ENCODE measurements at places on chromosomes 4 and X. TPM values are rescaled to one million over a fixed set of nuclear protein-coding genes. Genes with fewer than 3 reads are reported as not detected.

The TLL1 gene
- 2.1 TPM for total RNA-seq

The CD40LG gene
- not detected for total RNA-seq

GRCh38 chr4:90080116-90080515 lies 47.1 kb upstream of the CCSER1 start:
- no peak for DNase-seq

DNA sequence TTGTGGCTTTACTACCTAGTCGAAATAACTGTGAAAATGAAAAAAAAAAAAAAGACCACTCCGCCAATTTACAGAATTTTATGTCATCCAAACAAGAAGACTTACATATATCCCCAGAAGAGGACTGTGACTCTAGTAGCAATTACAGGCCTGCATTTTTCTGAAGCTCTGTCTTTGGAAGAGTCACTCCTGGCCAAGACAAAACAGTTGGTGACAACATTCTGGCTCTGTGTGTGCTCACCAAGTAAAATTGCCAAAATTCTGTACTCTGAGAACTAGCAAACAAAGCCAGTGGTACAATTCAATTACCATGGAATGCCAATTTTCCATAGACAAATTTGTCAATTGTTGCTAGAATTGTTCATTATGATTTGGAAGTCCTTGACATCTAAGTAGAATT lies 311.1 kb downstream of the PDGFC start:
- DNase-seq = no peak

GRCh38 chr4:69534697-69535096 lies 39.0 kb upstream of the UGT2B4 start:
- DNase-seq = no peak

DNA sequence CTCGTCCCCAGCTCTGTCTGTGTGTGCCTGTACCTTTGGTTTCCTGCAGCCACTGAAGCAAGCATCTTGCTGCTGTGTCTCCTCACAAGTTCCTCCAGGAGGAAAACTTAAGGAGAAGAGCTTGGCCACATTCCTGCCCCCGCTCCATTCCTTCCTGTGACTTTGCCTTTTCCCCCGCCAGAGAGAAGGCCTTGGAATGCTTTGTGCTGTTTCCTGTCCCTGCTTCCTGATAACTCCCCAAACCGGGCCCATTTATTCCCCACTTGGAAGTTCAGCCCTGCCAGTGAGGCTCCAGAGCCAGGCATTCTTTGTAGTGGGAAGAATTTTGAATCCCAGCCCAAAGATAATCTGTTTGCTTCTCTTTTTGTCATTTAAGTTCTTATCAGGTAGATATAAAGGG lies 33.1 kb downstream of the SMIM10L2A start:
- DNase-seq = no peak

DNA sequence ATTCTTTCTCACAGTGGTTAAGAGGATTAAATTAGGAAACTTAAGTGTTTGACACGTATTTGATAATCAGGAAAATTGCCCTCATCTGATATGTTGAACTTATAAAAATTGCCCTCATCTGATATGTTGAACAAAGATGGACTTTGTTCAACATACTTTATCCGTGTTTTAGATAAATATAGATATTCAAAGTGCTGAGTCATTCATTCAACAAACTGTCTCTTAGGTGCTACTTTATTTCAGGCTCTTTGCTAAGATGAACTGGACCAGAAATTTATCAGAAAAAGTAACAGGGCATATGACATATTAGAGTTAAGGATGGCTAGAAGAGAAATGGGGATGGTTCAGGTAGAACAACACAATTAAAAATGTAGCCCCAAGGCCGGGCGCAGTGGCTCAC lies 81.7 kb downstream of the IL1RAPL1 start:
- no peak for DNase-seq

DNA sequence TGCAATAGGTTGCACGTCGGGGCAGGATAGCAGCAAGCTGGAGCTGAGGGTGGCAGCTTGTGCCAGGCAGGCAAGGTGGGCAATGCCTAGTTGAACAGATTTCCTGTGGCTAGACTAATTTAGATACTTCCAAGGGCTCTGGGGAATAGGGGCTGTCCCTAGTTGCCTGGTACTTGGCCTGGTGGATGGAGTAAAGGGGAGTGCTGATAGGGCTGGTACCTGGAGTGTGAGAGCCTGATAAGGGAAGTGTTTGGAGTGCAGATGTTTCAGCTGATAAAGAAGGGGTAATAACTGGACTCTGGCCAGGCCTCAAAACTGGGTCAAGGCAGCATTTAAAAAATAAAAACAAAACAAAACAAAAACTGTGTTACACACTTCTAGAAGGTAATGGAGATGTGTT lies 665.5 kb downstream of the CCSER1 start:
- no peak for DNase-seq

DNA sequence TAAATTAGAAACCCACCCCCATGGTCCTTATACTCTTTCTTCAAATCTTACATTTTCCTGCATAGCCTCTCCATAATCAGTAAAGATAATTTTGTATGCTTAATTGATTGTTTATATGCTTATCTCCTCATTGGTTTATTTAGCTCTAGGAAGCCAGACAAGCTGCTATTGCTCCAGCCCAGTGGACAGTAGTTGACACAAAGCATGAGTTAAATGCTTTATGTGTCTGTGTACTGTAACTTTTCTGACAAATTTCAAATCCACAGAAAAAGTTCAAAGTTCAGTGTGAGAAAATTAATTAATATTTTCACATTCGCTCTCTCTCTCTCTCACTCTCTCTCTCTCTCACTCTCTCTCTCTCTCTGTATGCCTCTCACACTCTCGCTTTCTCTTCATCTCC lies 181.7 kb downstream of the GABRB1 start:
- DNase-seq = no peak

DNA sequence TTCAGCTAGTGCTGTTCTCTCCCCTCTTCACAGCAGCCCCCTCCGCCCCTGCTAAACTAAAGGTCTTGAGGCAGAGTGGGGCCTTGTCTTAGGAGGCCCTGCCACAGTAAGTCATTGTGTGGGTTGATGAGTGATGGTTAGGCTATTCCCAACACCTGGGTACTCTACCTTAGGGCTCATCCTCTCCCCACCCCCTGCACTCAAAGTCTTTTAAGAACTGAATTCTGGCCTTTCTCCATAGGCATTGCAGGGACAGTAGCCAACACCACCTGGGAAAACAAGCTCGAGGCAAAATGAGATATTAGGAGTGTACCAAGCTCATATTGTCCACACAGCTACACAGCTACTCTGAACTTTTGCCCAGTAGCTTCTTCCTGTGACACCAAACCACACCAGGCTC lies 42.5 kb downstream of the RAB40AL start:
- DNase-seq = no peak

DNA sequence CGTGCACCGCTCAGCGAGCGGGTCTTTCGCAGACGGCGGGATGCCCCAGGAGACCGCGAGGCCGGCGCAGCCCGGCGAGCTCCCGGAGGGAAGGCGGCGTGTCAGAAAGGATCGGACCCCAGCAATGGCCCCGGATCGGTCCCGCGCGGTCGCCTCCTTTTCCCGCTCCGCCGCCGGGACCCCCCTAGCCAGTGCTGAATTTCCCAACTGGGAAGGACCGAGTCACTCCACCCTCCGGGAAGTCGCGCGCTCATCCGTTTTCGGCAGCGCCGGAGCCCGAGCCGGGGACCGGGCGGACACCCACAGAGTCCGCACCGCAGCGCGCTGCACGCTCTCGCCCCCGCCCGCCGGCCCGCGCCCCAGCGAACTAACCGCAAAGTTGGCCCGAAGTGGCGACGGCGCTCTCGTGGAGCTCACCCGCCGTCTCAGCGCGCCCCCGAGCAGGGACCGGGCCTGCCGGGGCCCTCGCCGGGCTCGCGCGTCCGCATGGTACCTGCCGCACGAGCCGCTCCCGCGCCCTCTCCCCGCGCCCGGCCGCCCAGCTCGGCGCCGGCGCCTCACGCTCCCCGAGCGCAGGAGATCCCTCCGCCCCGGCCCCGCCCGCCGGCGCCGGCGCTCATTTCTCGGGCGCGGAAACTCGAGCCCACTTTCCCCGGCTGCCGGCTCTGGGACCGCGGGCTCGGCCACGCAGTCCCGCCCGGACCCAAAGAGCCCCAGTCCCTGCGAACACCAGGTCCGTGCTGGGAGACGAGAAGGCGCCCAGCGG lies at the start of gene FAT1:
FAT1 (minus strand) TSS at position 565 of the 766 bp plus-strand sequence. CDS start 14,029 bp downstream, outside the sequence.
- no peak for DNase-seq

DNA sequence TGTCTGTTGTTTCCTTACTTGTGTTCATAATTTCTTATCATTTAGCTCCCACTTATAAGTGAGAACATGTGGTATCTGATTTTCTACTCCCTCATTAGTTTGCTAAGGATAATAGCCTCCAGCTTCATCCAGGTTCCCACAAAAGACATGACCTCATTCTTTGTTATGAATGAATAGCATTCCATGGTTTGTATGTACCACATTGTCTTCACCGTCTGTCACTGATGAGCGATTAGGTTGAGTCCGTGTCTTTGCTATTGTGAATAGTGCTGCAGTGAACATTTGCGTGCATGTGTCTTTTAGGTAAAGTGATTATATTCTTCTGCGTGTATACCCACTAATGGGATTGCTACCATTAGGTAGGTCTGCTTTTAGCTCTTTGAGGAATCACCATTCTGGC lies 624.3 kb upstream of the EPHA5 start:
- DNase-seq = no peak

DNA sequence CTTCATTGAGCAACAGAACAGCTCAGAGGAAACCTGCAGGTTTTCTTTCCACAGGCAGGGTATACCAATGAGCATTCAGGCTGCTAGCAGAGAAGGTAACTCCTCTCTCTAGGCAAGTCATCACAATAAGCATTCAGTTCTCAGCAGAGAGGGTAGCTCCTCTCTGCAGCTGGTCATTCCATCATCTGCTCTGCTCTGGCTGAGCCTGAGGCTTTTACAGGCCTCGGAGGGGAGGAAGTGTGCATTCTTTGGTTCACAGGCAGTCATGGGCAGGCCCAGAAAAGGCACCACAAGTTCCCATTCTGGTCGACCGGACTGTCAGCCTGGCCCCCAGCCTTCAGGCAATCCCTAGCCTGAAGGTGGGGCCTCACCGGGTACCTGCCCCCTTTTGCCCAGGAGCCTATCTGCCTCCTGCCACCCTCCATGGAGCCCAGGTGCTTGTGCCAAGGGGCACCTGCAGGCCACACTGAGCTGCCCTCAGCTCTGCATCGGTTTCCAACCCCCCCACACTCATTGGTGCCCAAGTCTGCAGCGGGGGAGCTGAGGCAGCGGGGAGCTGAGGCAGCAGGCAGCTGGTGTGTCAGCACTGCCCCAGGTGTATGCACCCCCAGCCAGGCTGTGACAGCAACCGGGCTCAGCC lies 83.1 kb downstream of the PRDM5 start:
- no peak for DNase-seq

DNA sequence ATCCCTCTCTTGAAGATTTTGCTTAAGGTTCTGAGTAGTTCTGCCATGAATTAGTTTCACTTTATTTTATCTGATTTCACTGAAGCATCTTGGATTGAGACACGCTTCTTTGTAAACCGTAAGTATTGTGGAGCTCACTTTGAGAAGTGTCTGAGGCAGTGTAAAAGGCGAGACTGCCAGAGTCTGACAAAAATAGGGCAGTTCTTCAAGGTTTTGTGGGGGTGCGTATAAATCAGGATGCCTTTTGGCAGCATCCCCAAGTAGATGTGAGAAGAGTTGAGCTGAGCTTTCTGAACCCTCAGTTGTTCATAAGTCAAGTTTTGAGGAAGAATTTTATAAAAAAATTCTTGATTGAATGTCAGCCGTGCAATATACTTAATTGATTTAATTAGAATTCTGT lies 76.3 kb downstream of the RBPJ start:
- no peak for DNase-seq

GRCh38 chr4:183729069-183729406 lies 69.9 kb downstream of the TRAPPC11 start:
- no peak for DNase-seq

- DNase-seq = no peak
Measured at GRCh38 chrX:21047034-21047455, 327.2 kb upstream of the CNKSR2 start.

DNA sequence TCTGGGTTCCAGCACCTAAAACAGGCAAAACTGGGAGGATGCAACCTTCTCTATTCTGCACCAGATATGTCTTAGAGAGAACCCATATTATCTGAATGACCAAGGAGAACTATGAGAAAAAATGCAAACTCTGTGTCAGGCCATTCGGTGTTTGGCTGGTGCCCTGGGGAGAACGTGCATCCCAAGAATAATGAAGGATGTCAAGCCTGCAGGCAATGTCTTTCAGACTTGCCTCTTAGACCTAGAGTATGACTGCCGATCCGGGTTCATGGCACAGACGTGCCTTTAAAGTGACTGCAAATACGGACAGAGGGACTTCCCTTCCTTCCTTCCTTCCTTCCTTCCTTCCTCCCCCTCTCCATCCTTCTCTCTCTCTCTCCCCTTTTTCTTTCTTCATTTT lies 6.9 kb downstream of the XAGE1B start:
- DNase-seq = no peak

GRCh38 chr4:30511751-30512150 lies 208.4 kb upstream of the PCDH7 start:
- DNase-seq = no peak

- no peak for DNase-seq
Measured at GRCh38 chr4:101198682-101199339, 148.5 kb downstream of the PPP3CA start.

The BEND2 gene
- not detected for total RNA-seq

GRCh38 chr4:20391198-20391597 lies 139.5 kb downstream of the SLIT2 start:
- no peak for DNase-seq

DNA sequence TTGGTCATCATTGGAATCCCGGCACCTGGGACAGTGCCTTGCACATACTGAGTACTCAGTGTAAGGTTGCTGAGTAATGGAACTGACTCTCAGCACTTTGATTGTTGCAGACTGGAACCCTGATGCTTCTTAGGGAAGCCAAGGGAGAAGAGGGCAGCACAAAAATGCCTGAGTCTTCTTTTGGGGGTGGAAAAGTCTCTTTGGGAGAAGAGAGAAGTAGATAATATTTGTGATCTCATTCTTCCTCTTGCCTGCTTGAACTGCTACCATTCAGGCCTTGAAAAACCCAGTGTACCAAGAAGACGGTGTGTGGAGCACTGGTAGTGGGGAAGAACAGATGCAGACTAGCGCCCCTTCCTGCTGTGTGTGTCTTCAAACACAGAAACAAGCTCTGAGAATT lies 12.3 kb downstream of the SFRP2 start:
- no peak for DNase-seq

- no peak for DNase-seq
Measured at GRCh38 chr4:81466841-81467671, 4.7 kb downstream of the RASGEF1B start.

DNA sequence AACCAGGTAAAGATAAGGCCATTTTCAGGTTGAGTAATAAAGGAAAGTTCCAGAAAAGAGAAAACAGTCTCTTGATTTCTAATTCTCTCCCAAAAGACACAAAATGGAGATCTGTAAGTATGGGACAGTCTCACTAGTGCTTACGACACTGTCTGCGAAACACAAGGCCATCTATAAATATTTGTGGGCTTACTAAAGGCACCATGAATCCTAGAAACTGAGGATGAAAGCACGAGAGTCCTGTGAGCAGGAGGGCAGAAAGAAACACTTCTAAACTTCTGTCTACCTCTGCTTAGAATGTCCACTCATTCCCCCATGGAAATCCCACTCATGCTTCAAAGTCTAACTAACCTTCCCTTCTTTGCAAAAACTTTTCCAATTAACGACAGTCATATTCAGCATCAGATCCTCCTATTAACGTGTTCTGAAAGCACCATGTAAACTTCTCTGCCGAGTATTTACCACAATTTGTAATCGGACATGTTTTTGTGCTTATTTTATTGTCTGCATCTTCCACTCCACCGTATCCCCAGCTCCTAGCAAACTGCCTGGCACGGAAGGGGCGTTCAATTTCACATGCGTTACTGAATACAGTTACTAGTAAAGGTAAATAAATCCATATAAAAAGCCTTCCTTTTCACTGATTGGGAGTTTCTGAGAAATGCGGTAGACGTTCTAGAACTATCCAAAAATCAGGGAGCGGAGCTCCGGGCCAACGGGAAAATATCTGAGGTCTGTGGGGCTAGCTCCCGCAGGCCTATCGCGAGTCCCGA lies 665 bp downstream of the PSMD10 start:
- no peak for DNase-seq

Measured in chondrocyte (in vitro differentiated cells).